CD4-positive, alpha-beta T cell (primary cell): ENCODE measurements at places on chromosomes 2 and 18.

GRCh38 chr2:155266583-155266982 lies 568.1 kb downstream of the KCNJ3 start:
- DNase-seq, result no peak

DNA sequence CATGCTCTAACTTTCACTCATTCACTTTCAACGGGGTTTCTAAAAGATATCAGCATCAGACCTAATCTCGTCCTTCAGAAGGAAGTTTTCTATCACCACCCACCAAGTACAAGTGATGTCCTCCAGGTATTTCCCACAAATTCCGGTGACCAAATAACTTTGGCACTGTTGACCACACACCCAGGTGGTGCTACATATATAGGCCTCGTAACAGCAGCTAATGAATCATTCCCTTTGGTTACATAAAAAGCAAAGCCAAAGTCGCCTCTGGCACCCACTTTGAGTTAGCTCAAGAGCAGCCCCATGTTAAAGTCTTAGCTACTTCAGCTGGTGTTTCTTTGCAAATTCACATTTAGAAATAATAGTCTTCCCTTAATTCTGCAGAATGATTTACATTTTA lies 138.2 kb upstream of the OSR1 start:
- no peak for DNase-seq

- DNase-seq, result no peak
Observed at GRCh38 chr2:100013892-100014677, 128.3 kb downstream of the AFF3 start.

DNA sequence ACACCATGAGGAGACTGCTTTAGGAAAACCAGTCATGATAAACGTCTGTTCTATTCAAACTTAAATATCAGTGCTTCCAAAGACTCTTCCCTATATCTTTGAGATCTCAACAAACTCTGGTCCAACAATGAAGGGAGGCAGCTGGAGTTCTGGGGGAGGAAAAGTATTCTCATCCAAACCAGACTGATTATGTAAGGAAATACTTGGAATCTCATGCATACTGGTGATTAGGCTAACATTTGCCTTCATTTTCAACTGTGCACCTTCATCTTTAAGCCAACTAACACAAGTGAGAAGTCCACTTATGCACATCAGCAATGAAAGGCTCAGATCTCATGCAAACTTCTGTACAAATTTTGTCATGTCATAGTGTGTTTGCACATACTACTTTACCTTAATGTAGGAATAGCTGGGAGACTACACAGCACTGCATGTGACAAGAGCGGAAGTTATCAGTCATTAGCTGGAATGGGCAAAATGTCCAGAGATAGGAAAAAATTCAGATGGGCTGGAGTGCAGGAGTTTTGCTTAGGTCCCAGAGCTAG lies 67.5 kb upstream of the STK17B start:
- DNase-seq, result no peak

- DNase-seq, result no peak
Observed at GRCh38 chr18:22817844-22818243, 115.3 kb upstream of the RBBP8 start.

- DNase-seq, result no peak
Observed at GRCh38 chr18:79123948-79124347, 54.8 kb downstream of the ATP9B start.

GRCh38 chr2:55425431-55425831 lies 5.8 kb upstream of the CCDC88A start:
- DNase-seq, result no peak

DNA sequence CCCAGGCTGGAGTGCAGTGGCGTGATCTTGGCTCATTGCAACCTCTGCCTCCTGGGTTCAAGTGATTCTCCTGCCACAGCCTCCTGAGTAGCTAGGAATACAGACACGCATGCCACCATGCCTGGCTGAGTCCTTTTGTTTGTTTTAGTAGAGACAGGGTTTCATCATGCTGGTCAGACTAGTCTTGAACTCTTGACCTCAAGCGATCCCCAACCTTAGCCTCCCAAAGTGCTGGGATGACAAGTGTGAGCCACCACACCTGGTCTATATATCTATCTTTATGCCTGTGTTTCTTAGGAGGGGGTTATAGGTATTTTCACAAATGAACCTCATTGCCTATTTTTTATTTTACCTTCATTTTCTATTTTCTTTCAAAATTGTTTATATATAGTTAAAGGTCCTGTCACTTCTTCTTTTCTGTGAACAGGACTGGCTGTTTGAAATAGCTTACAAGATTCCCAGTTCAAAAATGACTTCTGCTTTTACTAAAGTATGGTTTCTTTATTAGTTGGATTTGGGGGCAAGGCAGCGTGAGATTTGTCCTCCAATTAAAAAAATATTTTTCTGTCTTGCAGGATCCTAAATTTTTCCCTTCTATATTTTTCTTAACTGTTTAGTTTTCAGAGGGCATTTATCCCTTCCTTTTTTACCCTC lies 16.4 kb upstream of the MARCHF7 start:
- no peak for DNase-seq

GRCh38 chr2:134140251-134140661 lies 113.6 kb upstream of the MGAT5 start:
- no peak for DNase-seq

DNA sequence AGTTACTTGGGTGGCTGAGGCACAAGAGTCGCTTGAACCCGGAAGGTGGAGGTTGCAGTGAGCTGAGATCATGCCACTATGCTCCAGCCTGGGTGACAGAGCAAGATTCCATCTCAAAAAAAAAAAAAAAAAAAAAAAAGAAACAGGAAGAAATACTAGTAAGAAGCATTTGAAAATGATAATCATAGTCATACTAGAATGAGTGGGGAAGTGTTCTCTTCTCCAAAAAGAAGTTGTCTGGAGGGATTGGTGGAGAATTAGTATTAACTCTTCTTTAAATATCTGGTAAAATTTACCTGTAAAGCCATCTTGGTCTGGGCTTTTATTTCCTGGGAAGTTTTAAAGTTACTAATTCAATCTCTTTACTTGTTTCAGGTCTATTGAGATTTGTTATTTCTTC lies 131.8 kb downstream of the FAM210A start:
- no peak for DNase-seq

DNA sequence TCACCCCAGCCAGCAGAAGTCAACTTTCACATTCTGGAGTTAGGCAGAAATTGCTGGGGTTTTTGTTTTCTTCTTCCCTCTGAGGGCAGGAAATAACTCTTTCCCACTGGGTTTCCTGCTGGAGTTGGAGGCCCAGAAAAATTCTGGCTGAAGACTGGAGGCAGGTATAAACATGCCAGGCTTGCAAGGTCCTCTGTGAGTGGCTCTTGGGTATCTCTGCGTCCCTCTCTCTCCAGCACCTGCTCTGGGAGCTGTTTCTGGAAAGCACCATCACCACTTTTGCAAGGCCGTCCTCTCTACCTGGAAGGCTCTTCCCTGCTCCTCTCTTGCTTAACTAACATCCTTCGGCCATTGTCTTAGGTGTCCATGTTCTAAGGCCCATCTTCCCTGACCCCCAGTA lies 91.0 kb downstream of the MCFD2 start:
- no peak for DNase-seq

GRCh38 chr2:172677363-172677762 lies 58.3 kb upstream of the RAPGEF4 start:
- DNase-seq, result no peak

- DNase-seq, result no peak
Observed at GRCh38 chr2:68796295-68796905, 61.8 kb downstream of the ARHGAP25 start.

GRCh38 chr2:73451263-73451972 lies 65.8 kb downstream of the ALMS1 start:
- no peak for DNase-seq

DNA sequence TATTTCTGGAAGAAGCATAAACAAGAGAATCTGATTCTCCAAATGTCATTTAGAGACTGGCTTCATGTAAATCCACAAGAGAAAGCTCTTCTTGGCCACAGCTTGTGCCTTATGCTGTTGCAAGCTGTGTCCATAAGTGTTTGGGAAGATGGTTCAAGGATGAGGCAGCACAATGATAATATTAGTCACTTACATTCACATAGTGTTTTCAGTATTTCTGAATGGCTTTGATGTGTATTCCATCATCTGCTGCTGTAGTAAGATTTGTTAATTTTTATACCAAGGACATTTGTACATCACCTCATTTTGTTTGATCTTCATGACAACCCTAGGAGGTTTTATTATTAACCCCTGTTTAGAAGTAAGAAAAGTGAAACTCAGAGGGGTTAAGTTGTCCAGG lies 29.9 kb downstream of the CREG2 start:
- DNase-seq, result no peak

GRCh38 chr2:232523402-232523681 lies 2.6 kb upstream of the CHRND start:
- no peak for DNase-seq

DNA sequence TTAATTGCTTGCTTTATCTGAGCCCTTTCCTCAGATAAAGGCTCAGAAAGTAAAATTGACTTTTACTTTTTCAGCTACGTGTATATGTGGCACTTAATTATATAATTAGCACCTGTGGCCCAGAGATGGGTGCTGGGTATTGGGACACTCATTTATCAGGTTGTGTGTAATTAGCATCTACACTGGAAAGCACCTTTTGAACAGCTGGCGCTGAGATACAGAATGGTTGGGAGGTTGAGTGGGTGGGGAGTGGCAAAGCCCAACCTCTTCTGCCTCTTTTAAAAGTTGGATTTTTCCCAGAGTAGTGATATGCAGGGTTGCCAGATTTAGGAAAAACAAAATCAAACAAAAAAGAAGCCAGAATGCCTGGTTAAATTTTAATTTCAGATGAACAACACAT lies 23.9 kb downstream of the SPTBN1 start:
- DNase-seq, result no peak

- DNase-seq, result no peak
Observed at GRCh38 chr2:184611361-184612085, 13.2 kb downstream of the ZNF804A start.

- DNase-seq, result no peak
Observed at GRCh38 chr2:51960281-51960680, 928.3 kb upstream of the NRXN1 start.

DNA sequence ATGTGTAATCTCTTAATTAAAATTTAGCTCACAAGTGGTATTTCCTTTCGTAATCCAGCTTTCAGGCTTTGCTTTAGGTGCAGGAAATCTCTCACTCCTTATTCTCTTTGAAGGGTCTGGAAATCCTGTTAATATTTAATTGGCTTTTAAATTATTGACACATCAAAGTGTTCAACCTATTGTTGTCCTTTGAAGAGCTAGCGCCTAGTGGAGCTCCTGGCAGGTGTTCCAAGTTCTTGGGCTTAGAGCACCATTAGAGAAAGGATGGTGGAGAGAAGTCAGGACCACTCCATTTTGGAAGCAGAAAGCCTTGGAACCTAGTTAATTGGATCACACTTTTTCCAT lies 92.4 kb downstream of the CABLES1 start:
- DNase-seq, result no peak

DNA sequence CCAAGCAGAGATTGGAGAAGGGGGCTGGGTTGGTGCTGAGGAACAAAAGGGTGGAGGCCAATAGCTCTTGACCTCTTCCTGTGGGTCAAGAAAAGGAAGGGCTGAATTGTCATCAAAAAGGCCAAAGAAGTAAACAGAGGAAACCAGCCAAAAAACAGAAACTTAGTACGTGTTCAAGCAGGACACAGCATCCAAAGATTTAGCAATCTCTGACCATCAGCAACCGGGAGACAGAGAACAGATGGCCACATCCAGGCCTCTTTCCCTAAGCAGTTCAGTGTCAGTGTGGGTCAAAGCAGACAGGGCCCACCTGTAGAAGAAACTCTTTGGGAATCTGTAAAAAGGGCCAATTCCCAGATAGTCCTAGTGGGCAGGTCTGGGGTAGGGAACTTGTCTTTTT lies 2.9 kb downstream of the DNPEP start:
- DNase-seq, result no peak

DNA sequence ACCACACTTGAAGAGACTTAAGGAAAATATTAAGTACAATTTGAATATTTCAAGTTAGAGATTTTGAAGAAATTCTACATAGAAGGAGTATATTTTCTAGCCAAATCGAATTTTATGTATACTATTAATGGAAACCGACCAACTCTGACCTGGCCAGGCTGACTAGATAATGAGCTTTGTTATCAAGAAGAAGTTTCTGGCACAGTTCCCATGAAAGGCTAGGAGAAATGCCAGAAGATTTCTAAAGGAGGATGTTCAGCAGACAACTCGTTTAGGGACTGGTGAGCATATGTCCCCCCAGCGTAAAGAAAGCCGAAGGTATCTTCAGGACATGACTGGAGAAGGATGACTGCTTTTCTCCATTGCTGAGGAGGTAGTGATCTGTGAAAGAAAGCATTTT lies 127.3 kb downstream of the DIS3L2 start:
- no peak for DNase-seq

- peak; percentile 3 for DNase-seq
Observed at GRCh38 chr2:106269591-106270291, 75.6 kb upstream of the UXS1 start.

GRCh38 chr2:40127146-40127545 lies 324.7 kb downstream of the SLC8A1 start:
- no peak for DNase-seq

GRCh38 chr2:51084750-51085149 lies 52.8 kb upstream of the NRXN1 start:
- DNase-seq, result no peak

DNA sequence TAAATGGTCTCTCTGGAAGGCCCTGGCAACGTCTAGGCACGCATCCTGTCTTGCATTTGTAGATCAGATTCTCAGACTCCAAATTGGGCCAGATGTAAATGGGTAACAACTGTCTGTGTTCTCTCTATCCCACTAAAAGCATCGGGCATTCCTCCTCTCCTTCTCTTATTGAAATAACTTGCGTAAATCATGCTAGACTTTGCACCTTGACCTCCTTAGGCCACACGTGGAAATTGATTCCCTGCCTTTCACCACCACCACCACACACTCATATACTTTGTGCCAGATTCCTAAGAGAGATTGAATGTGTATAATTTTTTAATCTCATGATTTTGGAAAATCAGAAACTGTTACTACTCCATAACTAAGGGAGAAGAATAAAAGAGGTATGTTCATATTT lies 21.3 kb downstream of the MAPRE3 start:
- DNase-seq, result no peak

DNA sequence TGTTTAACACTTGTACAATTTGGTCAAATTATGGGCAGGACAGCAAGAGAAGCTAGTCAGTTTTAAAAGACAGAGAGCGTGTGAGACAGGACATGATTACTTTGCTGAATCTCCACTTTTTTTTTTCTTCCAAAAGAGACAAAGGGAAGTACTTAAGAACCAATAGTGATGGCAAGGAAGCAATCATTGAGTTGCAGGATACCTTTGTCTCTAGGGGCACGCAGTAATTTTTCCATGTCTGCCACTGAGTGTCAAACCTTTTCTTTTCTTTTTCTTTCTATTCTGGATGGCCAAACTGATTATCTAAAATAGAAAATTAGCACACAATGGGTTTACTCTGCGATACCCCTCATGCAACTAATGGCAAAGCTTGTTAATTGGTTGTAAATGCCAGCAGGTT lies 533.0 kb downstream of the PLCL1 start:
- DNase-seq, result no peak

- DNase-seq, result no peak
Observed at GRCh38 chr18:56635007-56635406, 3.4 kb downstream of the TXNL1 start.

- no peak for DNase-seq
Observed at GRCh38 chr2:165827921-165828276, 33.9 kb upstream of the GALNT3 start.
